ENCODE measurements at places on chromosomes 6 and 20.
A peak's percentile ranks its signal among the peaks of the same experiment; 100 is the strongest.

GRCh38 chr6:118872726-118873125, 21.2 kb upstream of the ASF1A start:
- no peak for DNase-seq

DNA sequence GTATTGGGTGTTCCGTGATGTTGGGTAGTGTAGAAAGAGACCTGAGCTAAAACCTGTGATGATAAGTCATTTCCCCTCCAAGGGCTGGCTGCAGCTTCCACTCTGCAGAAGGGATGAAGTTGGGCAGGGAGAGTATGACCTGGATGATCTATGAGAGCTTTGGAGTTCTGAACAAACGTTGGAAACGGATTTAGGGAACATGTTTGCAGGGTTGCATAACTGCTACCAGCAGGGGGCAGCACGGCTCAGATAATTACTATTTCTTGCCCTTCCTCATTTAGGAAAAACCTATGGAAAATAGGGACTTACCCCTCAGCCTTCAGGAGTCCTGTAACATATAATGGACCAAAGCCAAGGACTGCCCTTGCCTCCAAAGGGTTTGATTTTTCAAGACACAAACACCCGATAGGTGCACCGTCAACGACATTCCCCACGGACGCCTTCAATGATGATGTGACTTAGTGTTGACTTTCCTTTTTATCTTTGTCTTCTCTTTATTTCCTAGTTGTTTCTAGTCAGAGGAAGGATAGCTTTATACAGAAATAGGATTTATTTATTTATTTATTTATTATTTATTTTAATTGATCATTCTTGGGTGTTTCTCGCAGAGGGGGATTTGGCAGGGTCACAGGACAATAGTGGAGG, 164.9 kb upstream of the SASH1 start:
- no peak for DNase-seq

DNA sequence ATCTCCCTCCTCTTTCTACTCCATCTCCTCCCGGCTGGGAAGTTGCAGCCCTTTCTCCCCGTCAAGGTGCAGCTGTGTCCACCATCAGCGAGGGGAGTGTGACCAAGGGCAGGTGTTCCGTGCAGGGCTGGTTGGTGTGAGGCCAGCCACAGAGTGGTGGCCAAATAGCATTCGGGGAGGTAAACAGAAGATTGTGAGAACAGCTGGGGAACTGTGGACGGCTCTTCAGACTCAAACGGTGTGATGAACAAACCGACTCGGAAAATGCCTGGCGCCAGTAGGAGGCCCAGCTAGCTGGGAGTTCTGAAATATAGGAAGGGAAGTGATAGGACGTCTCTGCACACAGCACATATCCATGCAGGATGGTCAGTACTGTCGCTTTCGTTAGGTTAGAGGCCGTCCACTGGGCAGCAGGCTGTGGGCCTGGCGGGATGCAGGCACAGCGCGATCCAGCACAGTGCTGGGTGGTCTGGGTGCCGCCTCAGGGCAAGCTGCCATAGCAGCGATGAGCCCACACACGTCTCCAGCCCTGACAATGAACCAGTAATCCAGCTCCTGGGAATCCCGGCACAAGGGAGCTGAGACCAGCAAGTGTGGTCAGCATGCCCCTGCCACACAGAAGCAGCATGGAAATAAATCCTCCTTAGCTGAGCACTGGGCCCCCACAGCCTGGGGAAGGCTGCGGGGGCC, 258.1 kb downstream of the TAF4 start:
- DNase-seq: no peak

DNA sequence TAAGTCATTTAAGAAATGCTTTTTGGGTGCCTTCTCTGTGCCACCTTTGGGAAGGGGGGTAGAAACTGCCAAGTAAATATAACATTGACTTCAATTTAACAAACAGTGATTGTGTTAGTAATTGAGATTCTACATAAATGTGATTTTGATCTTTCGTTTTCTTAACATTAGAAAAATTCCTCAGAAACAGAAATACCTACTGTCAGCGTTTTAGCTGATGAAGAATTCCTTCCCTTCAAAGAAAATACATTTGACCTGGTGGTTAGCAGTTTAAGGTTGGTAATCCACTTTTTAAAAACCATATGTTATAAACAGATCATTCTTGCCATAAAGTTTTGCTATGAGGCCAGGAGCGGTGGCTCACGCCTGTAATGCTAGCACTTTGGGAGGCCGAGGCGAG, 9.8 kb downstream of the NDUFAF5 start:
- no peak for DNase-seq

GRCh38 chr6:31776989-31777666, at the start of gene VWA7:
Gene VWA7, minus strand, starts transcription at chr6:31777328. Its CDS starts 549 bp downstream, at chr6:31776779.
- DNase-seq: peak; percentile 32

DNA sequence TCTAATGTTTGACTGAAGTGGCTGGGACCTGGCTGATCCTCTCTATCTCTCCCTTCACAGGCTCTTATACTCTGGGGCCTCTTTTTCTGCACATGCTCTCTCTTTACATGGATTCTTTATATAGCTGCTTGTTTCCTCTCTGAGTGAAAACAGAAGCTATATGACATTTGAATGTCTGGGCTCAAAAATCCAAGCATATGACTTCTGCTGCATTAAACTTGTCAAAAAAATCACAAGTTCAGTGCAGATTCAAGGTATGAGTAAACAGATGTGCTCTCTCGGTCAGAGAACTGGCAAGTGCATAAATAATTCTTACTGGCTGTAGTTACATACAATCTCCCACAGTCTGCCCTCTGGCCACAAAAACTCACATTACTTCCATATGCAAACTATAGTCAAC, 96.6 kb downstream of the LCA5 start:
- DNase-seq: no peak

DNA sequence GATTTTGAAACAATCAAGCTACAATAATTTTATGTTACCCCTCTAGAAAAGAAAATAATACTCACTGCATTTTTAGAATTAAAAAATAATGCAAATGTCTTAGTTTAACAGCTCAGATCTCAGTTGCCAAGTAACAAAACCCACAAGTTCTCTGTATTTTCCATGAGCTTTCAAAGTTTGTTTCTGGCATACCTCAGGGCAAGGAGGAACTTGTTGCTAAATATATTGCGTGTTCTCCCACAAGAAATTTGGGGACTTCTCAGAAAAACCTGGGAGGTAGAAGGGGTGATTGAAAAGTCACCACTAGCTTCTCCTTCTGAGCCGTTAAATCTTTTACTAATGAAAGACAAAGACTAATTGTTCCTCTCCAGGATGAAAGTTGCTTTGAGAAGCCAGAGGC, 236.8 kb upstream of the MARCKS start:
- DNase-seq: no peak

All from T-cell (primary cell).